ENCODE measurements at places on chromosomes 4 and X.

DNA sequence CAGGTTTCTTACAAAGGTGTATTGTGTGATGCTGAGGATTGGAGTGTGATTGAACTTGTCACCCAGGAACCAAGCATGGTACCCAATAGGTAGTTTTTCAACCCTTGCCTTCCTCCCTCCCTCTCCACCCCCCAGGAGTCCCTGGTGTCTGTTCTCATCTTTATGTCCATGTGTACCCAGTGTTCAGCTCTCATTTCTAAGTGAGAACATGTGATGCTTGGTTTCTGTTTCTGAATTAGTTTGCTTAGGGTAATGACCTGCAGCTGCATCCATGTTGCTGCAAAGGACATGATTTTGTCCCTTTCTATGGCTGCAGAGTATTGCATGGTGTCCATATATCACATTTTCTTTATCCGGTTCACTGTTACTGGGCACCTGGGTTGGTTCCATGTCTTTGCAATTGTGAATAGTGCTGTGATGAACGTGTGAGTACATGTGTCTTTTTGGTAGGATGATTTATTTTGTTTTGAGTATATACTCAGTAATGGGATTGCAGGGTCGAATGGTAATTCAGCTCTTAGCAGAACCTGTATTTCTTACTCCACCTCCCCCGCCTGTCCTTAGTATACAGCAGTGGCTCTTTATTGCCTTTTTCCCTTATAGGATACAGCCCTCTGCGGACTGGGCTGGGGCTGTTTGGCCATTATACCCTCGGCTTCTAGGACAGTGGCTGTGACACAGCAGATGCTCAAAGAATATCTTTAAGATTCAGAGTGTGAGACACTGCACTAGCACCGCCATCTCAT, 145.4 kb downstream of the PTTG2 start:
- no peak for DNase-seq

DNA sequence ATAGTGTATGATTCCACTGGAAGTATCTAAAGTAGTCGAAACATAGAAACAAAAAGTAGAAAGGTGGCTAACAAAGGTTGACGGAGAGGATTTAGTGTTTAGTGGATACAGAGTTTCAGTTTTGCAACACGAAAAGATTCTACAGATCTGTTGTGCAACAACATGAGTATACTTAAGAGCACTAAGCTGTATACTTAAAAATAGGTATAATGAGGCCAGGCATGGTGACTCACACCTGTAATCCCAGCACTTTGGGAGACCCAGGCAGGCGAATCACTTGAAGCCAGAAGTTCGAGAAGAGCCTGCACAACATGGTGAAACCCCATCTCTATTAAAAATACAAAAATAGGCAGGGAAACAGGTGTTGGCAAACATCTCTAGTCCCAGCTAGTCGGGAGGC, 7.9 kb upstream of the ATRX start:
- DNase-seq: no peak

DNA sequence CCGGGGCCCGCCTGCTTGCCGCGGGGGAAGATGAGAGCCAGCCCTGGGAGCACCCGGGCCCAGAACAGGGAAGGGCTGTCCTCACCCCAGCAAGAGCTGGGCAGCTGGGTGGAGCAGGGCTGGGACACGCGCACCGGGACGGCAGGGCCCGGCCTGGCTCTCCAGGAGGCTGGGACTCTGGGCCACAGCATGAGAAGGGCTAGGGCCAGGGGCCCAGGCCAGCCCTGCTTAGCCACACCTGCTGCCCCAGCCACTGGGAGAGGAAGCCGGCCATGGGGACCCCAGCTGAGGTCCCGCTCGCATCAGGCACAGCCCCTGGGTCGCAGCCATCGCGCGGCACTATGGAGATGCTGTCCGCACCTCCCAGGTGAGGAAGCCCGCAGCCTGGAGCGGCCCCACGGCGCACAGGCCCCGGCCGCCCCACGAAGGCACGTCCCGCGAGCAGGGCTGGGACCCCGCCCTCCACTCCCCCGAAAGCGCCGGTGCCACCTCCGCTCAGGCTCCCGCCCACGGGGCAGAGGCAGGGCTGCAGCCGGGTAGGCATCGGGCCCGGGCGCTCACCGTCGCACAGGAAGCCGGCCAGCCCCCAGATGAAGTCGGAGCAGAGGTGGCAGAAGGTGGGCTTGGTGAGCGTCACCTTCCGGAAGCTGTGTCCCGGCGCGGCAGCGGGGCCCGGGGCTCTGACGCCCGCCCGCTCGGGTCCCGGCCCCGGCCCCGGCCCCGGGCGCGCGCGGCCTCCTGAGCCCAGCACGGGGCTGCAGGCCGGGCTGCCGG, 531 bp downstream of the DGKQ start:
- DNase-seq: peak; percentile 31

GRCh38 chr4:113179996-113180395, 130.5 kb downstream of the ANK2 start:
- no peak for DNase-seq

GRCh38 chr4:113564493-113564892, 197.0 kb downstream of the CAMK2D start:
- DNase-seq: no peak

- no peak for DNase-seq
Observed at GRCh38 chr4:74109870-74110605, 11.0 kb upstream of the CXCL2 start.

GRCh38 chrX:119816300-119816699, 24.9 kb upstream of the RPL39 start:
- no peak for DNase-seq

DNA sequence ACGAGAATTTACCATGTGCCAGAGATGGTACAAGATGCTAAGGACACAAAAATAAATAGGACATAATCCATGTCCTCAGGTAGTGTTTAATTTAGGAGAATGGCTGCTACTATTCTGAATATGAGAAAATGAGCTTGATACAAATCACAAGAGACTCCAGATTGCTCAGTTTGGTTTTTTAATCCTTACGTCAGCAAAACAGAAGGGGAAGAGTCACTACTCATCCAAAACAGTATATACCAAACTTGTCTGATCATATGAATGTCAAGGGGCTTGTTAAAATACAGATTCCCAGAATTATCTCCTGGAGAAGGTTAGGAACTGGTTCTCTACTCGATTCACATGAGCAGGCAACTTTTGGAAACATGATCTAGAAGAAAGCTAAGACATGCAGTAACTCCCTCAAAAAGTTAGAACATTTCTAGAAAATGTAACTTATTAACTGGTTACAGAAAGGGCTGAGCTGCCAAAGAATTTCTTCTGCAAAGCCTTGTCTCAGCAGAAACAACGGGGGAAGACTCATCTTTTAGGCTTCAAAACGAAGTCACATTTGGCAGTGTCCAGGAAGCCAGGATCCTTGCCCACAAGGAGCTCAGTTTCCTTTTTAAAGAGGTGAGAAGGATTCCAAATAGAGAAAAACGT, 3.4 kb downstream of the AIFM1 start:
- no peak for DNase-seq

DNA sequence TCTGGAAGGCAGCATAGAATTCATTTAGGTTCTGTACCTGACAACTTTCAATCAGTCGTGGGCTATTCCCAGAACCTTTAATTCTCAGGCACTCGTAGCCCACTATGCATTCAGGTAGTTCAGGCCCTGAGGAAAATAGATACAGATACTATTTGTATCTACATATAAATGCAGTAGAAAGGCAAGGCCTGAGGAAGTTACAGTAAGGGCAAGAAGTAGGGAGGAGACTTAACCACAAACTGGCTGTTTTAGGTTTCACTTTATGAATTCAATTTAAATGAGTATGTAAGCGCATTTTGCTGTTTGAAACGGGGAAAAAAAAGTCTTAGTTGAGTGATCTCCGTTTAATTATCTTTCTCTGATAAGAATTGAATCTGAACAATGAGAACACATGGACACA, 529.4 kb upstream of the ATOH1 start:
- DNase-seq: no peak

DNA sequence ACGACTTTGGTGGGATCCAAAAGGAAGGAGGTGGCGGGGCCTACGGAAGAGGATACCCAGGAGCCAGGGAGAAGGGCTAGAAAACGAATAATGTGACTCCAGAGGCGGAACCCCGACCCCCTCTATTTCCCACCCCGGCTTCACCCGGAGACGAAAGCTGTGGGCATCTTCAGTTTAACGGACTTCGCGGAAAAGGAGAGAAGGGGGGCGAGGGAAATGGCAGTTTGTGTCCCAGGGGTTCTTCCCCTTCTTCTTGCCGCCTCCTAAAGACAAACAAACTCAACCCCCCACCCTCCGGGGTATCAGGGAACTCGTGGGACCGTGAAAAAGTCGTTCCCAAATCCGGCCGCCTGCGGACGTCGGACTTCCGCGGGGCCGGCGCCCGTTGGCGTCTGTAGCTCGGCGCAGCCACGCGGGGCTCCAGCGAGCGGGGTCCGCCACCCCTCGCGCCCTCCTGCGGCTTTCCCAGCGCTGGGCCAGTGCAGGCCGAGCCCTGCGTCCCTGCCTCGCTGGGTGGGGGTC, 3.6 kb upstream of the LEF1 start:
- DNase-seq: no peak

- DNase-seq: no peak
Observed at GRCh38 chr4:148800336-148800885, 358.2 kb upstream of the NR3C2 start.

DNA sequence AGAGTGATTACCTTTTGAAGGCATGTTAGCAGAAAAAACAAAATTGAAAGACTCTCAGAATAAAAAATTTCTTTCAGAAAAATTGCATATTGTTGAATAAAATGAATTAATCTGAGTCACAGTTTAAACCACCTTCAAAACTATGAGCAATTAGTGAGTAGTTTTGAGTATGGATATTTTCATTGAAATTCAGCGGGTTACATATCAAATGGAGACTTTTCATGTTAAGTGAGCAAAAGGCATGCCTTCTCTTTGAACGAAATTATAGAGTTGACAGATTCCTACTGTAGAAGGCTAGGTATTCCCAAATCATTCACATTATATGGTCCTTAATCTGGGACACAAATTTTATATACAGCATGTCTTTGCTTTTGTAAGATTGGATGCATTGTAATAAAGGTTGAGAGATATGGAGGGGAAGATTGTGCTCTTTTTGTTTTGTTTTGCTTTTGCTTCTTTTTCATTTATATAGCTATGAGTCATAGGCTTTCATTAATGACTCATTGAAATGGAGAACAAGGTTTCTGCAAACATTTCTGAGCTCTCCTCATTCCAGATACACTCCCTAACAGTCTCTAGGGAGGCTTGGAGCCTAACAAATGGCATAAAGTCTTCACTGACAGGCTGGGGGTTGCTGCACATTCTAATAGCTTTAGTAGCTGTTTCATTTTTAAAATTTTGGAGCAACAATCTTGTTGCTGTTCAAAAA, 21.6 kb downstream of the PCDH18 start:
- no peak for DNase-seq

GRCh38 chr4:61511716-61512488, 311.8 kb downstream of the ADGRL3 start:
- no peak for DNase-seq

- DNase-seq: no peak
Observed at GRCh38 chrX:153878969-153879653, 6.9 kb downstream of the L1CAM start.

GRCh38 chr4:40333921-40334352, 1.2 kb upstream of the CHRNA9 start:
- DNase-seq: no peak

DNA sequence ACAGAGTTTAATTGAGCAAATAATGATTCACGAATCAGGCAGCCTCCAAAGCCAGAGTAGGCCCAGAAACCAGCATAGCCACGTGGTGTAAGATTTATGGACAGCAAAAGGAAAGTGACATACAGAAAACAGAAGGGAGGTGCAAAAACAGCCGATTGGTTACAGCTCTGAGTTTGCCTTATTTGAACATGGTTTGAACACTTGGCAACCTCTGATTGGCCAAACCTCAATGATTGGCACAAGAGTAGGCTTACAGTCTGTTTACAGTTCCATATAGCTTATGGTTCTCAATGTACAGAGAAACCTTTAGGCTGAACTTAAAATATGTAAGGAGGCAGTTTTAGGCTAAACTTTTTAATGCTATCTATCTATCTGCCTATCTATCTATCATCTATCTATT, 394.8 kb downstream of the CFAP47 start:
- no peak for DNase-seq

- no peak for DNase-seq
Observed at GRCh38 chr4:109211671-109212070, 90.8 kb downstream of the COL25A1 start.

DNA sequence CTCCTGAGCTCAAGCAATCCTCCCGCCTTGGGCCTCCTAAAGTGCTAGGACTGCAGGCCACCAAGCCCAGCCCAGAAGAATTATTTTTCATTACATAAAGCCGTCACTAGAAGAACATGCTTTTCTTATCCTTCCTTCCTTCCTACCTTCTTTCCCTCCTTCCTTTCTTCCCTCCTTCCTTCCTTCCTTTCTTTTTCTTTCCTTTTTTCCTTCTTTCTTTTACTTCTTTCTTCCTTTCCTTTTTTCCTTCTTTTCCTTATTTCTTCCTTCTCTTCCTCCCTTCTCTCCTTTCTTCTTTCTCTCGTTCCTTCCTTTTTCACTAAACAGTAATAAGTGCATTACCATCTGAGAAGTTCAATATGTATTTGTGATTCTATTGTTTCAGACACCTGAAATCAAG, 121.4 kb downstream of the ATP10D start:
- DNase-seq: no peak

DNA sequence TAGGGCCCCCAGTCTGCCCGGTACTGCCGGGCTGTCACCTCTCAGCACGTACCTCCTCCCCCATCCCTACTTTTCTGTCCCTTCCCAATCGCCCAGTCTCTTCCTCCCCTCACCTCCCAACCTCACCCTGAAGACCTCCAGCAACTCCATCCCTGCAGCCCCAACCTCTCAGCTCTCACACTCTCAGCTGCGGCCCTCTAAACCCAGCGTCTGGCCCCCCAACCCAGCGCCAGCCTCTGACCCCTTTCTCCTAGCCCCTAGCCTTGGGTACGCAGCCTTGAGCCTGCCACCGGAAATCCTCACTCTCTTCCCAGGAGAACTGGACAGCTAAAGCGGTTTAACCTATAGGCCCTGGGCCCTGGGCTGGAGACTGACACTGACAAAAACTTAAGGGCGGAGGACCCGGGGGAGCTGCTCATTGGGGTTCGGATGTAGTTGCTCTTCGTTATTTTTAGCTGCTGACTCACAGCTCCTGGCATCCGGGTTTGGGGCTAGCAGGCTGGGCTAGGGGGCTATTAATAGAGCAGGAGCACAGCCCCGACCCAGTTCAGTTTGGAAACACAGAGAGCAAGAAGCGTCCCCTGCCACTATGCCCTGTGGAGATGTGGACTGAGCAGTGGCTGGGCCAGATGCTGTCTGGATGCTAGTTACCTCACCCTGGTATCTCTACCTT, 9.6 kb upstream of the DLG3 start:
- DNase-seq: no peak

- DNase-seq: no peak
Observed at GRCh38 chr4:94452476-94453371, 982 bp downstream of the PDLIM5 start.

DNA sequence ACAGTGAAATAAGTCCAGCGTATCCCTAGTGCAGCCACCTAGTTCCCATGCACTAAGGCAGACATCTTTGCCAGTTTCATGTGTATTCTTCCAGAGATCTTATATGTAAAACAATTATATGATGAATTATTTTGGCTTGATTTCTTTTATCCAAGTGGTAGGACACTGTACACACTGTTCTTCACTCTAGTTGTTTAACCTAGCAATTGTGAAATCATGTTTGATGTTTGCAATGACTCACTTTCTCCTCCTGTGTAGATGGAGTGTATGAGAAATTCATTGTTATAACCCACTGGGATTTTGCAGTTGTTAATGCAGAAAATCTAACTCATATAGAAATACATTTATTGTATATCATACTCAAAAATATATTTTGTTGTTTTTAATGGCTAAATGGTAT, 17.5 kb upstream of the TBC1D1 start:
- no peak for DNase-seq

All from stimulated activated CD8-positive, alpha-beta memory T cell treated with anti-CD3 and anti-CD28 coated beads, Interleukin-4, amount 100 ng/mL, for 1 hour (primary cell).